ENCODE measurements at places on chromosomes 3 and 15.

- no peak for DNase-seq
Measured at GRCh38 chr3:152261329-152261728, 7.4 kb upstream of the MBNL1 start.

DNA sequence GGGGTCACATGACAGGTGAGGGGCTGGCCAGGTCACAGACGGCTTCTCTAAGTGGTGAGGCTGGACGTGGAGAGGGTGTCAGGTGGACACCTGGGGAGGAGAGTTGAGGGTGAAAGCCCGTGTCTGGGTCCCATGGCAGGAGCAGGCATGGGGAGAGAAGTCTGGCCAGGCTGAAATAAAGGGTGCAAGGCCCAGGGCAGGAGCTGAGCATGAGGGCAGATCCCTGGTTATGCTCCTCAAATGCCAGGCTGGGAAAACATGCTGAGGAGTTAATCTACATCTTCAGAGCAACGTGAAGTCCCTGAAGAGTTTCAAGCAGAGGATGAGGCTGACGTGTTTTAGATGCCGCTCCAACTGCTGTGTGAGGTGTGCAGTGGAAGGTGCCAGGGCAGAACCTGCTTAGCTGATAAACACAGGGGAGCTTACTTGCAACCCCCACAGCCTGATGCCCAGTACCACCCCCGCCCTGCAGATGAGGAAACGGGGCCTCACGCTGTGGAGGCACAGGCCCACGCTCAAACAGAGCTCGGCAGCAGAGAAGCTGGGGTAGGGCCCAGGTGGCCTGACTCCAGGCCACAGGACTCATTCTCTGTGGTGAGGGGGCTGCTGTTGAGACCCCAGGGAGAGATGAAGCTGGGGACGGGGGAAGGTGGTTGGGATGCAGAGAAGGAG, 40.5 kb downstream of the HCN4 start:
- DNase-seq, result no peak

DNA sequence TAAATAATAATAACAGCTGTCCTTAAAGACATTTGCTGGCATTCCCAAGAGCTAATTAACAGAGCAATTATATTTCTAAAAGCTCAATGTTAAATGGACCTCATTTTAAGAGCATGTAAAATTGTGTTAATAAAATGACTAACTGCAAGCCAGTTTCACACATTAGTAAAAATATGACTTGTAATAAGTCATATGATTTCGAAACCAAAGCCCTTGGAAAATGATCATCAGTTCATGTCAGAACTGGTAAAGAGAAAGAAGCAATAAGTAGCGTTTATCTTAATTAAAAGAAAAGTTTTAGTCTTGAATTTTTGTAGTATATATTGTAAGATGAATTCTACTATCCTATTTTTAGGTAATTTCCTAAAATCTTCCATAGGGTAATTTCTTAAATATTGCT, 310.7 kb downstream of the CNTN3 start:
- no peak for DNase-seq

DNA sequence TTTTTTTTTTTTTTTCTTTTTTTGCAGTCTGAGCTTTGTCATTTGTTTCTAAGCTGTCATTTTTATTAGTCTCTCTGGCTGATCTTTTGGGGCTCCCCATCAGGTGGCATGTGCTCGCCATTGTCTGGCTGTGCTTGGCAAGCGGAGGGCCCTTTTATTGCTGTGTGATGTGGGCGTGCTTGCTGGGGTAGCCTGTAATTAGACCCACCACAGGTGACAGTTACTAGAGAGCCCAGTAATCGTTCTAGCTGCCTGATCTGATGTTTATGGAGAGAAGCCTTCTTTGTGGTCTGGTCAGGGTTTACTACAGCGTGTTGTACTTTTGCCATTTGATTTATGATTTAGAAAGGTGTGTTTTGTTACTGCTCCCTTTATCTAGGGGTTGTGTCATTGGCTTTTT, 179.9 kb downstream of the MCTP2 start:
- DNase-seq, result no peak

DNA sequence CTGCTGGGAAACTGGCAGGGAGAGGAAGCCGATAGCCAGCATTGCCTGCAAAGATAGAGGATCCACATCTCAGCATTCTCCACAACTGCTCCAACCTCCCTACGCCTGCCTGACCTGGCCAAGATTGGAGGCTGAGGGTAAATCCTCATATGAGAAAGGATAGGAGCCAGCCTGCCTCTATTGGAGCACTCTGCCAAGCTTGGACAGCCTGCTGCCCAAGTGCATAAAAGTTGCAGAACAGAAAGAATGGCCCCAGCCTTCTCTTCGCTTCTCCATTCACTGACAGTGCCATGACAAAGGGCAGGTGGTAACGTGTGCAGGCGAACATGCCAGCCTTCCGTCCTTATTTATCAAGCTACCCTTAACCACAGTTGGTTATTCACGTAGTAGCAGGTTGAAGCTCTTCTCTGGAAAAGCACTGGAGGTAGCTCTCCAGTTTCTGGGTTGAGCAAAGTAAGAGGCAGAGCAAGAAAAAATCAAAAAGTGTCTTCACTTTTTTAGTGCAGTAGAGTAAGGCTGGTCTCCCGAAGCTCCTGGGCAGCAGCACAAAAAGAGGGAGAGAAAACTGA, 4.3 kb downstream of the BMF start:
- DNase-seq, result no peak

- DNase-seq, result no peak
Measured at GRCh38 chr15:58066042-58066867, 744 bp upstream of the ALDH1A2 start.

- no peak for DNase-seq
Measured at GRCh38 chr3:10768708-10769394, 47.2 kb upstream of the SLC6A11 start.

GRCh38 chr15:71275098-71275497, 159.8 kb downstream of the THSD4 start:
- DNase-seq, result no peak

DNA sequence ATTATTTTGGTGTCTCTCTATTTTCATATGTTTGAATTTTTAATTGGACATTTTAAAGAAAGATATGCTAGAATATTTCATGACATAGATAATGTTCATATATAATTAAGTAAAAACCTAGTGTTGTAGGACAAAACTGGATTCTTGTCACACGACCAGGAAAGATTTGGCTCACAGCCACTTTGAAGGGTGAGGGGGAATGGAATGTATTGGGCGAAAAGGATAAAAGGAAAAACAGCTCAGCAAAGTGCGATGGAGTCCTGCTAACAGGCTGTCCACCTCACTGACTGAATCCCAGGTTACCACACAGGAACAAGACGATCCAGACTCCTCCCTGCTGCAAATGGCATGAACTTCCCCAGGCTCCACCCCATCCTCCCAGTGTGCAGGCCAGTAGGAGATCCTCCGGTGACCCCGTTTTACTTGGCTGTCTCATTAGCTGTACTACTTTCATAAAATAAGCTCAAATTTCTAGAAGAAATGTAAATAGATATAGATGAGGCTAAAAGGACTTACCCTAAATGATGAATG, 186.2 kb downstream of the CD47 start:
- no peak for DNase-seq

GRCh38 chr15:69298697-69299441, at the start of gene PAQR5:
Gene PAQR5, plus strand, starts transcription at chr15:69298912. Its CDS starts 61,169 bp downstream, at chr15:69360081.
- DNase-seq, result no peak

GRCh38 chr15:79644091-79644490, 212.0 kb downstream of the MINAR1 start:
- no peak for DNase-seq

DNA sequence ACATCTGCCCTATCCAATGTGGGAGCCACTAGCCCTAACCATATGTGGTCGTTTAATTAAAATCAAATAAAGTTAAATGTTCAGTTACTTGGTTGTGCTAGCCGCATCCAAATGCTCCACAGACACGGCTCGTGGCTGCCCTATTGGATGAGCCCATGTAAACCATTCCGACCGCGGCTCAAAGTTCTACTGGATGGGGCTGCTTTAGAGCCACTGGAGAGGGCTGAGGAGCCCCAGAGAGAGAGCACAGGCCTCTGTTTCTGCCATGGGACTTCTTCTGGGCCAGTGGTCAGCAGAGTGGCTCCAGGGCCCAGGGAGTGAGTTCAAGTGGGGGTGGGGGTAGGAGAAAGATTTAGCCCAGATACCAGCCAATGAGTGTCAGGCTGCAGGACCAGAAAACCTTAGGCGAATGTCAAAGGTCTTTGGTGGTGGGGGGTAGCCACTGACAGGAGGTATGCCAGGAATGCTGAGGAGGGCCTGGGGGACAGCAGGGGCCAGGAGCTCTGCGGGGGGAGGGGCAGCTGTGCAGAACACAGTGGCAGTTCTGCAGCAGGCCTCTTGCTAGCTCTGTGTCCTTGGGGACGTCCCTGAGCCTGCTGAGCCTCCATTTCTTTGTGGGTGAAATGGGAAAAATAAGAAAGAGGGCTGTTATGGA, 30.1 kb downstream of the SPSB4 start:
- DNase-seq, result no peak

DNA sequence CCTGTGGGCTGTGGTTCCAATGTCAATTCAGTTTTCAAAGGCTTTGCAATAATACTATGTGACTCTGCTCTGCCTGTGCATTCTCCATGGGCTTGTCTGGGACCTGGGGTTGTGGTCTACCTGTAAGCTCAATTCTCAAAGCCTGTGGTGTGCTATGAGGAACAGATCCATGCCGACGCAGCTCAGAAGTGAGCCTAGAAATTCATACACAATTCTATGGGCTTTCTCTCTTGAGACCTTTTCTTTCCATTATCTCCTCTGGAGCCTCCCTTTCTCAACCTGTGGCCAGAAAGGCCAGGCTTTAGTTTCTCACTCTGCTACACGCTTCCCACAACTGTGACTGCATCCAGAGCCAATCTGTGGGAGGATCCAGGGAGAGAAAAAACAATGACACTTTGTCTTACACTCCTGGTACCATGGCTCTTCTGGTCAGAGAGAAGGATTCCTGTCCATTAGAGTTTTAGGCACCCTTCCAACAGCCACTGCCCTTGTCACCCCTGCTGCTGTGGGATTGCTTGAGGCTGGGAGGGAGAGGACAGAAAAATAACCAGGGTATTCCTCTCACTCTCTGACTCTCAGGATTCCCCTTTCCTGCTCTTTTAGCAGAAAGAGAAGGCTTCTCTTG, 34.1 kb upstream of the KLF13 start:
- DNase-seq, result no peak

- no peak for DNase-seq
Measured at GRCh38 chr15:100918690-100919480, at the start of gene LRRK1. Gene LRRK1, plus strand, starts transcription at chr15:100919357. Its CDS starts 5,276 bp downstream, at chr15:100924633.

DNA sequence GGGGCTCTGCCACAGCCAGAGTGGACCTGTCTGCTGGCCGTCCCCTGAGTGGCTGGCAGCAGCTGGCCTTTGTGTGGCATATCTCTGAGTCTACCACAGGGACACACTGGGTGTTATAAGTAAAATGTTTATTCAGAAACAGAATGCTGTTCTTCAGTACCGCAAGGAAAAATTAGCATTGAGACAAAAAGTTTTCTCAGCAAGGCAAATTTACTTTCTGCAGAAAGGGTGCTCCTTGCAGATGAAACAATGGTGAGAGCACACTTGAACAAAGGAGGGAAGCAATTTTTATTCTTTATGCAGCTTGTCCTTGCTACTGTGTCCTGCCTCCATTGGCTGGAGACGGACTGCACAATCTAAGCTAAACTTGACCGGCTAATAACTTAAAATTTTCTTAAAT, 4.0 kb downstream of the TMEM89 start:
- DNase-seq, result no peak

DNA sequence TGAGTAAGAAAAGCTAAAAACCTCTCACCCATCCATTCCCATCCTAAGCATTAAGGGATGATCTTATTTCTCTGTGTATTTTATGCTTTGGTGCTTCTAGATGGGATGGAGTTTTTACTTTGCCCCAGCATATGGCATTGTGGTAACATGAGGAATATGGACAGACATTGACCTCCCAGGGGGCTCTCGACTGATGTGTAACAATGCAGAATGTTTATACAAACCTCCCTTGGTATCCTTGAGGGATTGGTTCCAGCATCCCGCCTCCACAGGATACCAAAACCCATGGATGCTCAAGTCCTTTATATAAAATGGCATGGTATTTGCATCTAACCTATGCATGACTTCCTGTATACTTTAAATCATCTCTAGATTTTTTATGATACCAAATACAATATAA, 21.6 kb downstream of the PDIA5 start:
- DNase-seq, result no peak

GRCh38 chr15:41020829-41021228, 67.6 kb downstream of the CHAC1 start:
- no peak for DNase-seq

GRCh38 chr3:141020143-141020830, 30.9 kb upstream of the SPSB4 start:
- no peak for DNase-seq

DNA sequence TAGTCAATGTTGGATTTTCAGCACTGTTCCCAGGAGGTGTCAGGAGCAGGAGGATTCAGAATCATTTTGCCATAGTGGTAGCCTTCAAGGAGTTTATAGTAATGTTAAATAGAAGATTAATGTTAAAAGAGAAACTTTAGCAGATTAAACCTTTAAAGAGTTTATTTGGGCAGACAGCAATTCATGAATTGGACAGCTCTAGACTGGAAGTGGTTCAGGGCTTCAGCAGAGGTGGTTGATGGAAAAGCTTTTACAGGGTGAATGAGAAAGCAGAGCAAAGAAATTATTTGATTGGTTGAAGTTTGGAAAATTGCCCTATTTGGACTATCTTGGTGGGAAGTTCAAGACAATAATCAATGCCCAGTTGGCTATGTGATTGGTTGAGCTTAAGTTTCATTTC, 416.6 kb upstream of the TBL1XR1 start:
- no peak for DNase-seq

DNA sequence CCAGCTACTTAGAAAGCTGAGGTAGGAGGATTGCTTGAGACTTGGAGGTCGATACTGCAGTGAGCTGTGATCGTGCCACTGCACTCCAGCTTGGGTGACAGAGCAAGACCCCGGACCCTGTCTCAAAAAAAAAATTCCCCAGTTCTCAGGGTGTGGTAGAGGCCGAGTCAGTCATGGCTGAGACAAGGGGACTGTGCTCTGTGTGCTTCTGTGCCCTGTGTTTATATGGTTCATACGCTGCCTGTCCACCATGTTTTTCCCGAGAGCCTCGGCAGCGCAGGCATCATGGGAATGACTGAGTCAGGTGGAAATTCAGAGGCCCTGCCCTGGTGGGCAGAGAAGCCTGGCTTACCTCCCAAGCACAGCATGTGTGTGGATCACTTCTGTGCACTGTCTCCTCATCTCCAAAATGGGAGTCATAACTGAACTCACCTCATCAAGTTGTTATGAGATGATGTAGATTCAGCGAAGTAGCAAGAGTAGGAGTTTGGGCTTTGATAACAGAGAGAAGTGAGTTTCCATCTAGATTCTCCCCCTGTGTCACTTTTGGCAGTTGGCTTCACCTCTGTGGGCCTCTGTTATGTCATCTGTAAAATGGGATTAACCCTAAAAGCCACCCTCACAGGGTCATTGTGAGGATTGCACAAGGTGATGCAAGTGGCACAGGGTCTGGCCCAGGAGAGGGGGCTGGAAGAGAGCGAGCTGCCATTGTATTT, 56.9 kb downstream of the FLNB start:
- DNase-seq, result no peak
